Activated naive CD4-positive, alpha-beta T cell treated with anti-CD3 and anti-CD28 coated beads, Interleukin-2, amount 10 ng/mL, durations not matched to agents 7 days and 5 days (primary cell): ENCODE measurements at places on chromosomes 3 and 15.

- no peak for DNase-seq
Measured at GRCh38 chr3:34408088-34408487, 609.7 kb downstream of the PDCD6IP start.

GRCh38 chr3:154900816-154901215 lies 179.3 kb upstream of the MME start:
- no peak for DNase-seq

GRCh38 chr3:112117841-112118571 lies 15.0 kb downstream of the GCSAM start:
- no peak for DNase-seq

GRCh38 chr15:63495780-63496488 lies 8.5 kb upstream of the USP3 start:
- no peak for DNase-seq
